ENCODE measurements at places on chromosomes 1 and 21. TPM values are rescaled to one million over a fixed set of nuclear protein-coding genes. Genes with fewer than 3 reads are reported as not detected.

Gene CLSTN1
- polyA plus RNA-seq = 17.4 TPM

Gene SDC3
- polyA plus RNA-seq = 0.04 TPM

Gene CCDC24
- polyA plus RNA-seq = 1.5 TPM

Gene SLC9A1
- 4.3 TPM for polyA plus RNA-seq

Gene OLIG2
- polyA plus RNA-seq = not detected

Gene RGS8
- polyA plus RNA-seq = not detected

Gene PMF1
- 117 TPM for polyA plus RNA-seq

Gene RBP7
- 1.1 TPM for polyA plus RNA-seq

Gene ERVH48-1
- not detected for polyA plus RNA-seq

Gene KMO
- 50.8 TPM for polyA plus RNA-seq

Gene AJAP1
- not detected for polyA plus RNA-seq

Gene KCNT2
- polyA plus RNA-seq = not detected

Gene OR2T5
- not detected for polyA plus RNA-seq

DNA sequence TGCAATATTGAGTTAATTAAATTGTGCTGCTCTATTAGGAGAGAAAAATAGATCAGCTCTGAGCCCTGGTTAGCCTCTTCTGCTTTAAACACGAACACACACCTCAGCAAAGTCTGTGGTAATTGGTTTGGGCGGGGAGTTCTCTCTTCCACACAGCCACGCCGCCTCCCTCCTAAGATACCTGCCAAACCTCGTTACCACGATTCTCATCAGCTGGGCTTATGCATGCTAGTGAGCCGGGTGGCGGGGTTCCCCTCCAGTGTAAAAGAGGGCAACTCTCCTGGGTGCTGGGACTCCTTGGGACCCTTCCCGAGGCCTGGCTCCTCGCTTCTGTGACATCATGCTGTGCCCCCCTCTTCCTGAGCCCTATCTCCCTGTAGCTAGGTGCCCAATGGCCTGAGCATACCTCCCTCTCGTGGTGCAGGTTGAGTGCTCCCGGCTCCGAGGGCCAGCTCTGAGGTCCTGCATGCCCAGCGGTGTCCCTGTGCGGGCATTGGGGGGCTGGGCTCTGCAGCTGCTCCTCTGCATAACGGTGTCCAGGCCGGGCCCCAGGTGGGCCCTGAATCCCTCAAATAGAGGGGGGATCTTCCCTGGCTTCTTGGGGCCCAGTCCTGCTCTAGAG lies 182.9 kb downstream of the PRDM16 start:
- no peak for DNase-seq

DNA sequence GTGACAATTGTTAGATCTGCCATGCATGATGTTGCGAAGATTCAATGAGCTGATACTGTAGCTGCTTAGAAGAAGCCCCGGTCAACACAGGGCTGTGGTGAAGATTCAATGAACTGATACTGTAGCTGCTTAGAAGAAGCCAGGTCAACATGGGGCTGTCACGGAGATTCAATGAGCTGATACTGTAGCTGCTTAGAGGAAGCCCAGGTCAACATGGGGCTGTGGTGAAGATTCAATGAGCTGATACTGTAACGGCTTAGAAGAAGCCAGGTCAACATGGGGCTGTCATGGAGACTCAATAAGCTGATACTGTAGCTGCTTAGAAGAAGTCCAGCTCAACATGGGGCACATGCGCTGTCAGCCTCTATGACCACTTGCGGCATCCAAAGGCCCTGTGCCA lies 18.8 kb upstream of the BACE2 start:
- no peak for DNase-seq

GRCh38 chr1:6358757-6359201 lies 34.8 kb downstream of the ACOT7 start:
- DNase-seq = no peak

DNA sequence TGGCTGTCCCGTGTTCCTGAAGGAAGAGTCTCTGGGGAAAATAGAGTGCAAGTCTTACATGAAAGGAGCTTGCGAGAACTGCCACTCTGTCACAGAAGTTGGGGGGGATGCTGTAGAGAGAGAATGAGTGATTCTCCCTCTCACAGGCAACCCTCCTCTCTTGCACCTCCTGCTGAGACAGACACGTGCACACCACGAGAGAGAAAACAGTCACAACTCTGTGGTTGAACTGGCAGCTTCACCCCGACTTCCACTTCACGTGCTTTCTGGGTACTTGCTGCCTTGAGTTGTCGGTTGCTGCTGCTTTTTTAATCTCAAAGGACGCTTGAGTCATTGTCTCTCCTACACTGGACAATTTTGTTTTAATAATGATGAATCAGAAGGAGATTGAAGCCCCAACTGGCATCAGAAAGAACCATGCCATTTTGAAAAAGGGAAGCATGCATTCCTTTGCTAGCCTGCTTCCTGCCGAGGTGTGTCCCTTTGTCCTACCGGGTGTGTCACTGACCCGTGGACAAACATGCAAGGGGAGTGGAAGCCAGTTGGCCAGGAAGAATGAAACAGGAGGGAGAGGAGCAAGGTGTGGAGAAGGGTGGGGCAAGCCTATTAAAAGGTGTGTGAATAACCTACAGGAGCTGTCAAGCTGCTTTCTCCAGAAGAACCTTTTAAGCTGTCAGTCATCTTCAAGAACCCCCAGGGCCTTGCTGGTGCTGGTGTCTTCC lies 164.2 kb downstream of the CACNA1E start:
- DNase-seq = no peak

GRCh38 chr1:39410915-39411436 lies 80.5 kb upstream of the BMP8A start:
- peak; percentile 46 for DNase-seq

DNA sequence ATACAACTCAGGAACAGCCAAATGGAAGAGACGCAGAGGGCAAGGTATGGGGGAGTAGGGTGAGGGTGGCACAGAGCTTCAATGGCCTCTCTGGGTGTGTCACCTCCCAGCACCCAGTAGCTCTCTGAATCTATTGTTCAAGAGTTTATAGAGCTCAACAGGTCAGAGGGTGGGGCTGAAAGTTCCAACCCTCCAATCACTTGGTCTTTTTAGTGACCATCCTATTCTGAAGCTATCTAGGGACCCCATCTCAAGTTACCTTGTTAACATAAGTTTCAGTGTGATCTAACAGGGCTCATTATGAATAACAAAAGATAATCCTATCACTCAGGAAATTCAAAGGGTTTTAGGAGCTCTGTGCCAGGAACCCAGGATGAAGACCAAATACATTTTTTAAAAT lies 31.2 kb upstream of the ZNF697 start:
- DNase-seq = no peak

- no peak for DNase-seq
Observed at GRCh38 chr21:26717146-26717739, 128.0 kb downstream of the ADAMTS1 start.

DNA sequence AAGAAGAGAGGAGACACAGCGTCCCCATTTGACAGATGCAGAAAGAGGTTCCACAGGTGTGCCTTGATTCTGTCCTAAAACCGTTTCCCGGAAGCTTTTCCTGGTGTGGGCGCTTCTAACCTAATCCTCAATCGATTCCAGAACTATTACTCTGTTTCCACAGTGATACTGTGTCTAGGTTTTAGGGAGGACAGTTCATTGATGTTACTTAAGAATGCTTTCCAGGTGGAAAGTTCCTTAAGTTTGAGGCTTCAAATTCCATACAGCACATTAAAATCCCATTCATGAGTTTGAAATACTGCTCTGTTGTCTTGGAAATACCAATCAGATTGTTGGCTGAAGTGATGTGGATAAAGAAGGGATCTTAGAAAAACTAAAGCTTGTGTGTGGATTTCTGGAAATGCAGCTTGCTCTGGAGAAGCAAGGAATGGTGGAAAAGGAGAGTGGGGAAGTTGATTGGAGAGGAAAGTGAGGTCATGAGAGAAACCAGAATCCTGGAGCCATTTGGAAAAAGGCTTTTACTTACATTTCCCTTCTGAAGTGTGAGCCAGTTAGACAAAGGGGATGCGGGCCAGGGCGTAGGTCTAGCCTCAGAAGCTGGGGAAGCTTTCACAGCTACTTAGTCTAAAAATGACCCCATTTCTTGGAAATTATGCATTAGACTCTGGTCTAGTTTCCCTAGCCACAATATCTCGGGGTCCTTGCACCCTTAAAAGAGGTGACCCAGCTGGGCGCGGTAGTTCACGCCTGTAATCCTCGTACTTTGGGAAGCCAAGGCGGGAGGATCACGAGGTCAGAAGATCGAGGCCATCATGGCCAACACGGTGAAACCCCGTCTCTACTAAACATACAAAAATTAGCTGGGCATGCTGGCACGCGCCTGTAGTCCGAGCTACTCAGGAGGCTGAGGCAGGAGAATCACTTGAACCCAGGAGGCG lies 6.7 kb downstream of the ELF3 start:
- DNase-seq = no peak

- no peak for DNase-seq
Observed at GRCh38 chr1:227789084-227790033, 26.1 kb upstream of the PRSS38 start.

GRCh38 chr1:156421062-156421938 lies 52.3 kb downstream of the RHBG start:
- DNase-seq = peak; percentile 51

- DNase-seq = no peak
Observed at GRCh38 chr1:26060832-26061574, 6.4 kb downstream of the TRIM63 start.

DNA sequence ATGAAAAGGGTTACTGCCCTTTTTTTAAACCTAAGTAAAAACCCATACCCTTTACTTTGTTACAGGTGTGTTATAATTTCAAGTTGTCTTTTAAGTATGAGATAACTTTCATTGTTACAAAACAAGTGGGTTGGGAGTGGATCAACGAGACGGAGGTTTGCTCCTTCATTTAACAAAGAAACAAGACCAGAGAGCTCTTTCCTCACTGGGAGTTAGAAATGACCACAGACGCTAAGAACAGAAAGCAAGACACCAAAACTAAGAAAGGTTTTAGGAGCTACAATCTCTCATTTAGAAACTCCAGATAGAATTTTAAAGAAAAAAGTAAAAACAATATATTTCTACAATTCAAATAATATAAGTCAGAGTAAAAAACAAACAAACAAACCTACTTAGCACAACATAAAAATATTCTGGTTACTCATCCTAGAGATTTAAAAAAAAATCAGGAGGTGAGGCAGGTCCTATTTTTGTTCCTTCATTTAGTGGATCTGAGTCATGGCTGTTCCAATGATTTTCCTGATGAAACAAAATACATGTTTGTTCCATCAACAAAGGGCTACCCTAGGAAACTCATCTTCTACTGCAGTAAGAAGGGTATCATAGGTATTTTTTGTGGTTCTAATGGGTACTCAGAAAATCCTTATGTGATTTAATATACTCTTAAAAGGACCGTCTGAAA lies 33.0 kb downstream of the APP start:
- DNase-seq = no peak

DNA sequence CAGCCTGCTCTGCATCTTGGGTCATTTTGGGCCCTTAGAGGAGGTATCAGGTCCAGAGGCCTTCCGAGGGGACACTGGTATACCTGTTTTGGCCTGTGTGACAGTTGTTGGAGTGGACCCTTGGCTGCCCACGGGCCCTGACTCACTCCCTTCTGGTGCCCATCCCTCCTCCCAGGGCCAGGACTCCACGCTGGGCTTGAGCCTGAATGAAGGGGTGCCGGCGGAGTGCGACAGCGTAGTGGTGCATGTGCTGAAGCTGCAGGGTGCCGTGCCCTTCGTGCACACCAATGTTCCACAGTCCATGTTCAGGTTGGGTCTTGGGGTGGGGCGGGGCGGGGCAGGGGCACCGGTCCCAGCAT lies 11.1 kb downstream of the FAAH start:
- DNase-seq = no peak

DNA sequence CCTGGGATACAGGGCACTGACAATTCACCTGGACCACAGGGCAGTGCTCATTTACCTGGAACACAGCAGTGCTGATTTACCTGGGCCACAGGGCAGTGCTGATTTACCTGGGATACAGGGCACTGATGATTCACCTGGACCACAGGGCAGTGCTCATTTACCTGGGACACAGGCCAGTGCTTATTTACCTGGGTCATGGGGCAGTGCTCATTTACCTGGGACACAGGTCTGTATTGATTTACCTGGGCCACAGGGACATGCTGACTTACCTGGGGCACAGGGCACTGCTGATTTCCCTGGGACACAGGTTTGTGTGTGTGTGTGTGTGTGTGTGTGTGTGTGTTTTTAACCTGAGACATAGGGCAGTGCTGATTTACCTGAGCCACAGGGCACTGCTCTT lies 261.7 kb downstream of the MATN1 start:
- DNase-seq = no peak

DNA sequence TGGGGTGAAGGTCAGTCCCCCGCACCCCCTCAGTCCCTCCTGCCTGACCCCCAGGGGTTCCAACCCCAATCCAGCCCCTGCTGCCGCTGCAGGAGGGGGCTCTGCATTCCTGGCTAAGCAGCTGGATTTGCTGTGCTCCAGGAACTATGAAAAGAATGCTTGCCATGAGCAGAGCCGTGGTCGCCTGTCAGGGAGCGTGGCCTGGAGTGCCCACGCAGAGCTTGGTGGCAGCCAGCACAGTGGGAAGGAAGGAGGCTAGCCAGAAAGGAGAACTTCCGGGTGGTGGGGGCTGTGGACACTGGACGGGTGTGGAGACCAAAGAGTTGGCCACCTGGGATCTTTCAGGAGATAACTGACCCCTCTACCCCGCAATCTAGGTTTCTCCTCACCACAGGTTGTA lies 5.6 kb downstream of the COL8A2 start:
- no peak for DNase-seq

- no peak for DNase-seq
Observed at GRCh38 chr1:192786576-192786975, 22.3 kb upstream of the RGS2 start.

DNA sequence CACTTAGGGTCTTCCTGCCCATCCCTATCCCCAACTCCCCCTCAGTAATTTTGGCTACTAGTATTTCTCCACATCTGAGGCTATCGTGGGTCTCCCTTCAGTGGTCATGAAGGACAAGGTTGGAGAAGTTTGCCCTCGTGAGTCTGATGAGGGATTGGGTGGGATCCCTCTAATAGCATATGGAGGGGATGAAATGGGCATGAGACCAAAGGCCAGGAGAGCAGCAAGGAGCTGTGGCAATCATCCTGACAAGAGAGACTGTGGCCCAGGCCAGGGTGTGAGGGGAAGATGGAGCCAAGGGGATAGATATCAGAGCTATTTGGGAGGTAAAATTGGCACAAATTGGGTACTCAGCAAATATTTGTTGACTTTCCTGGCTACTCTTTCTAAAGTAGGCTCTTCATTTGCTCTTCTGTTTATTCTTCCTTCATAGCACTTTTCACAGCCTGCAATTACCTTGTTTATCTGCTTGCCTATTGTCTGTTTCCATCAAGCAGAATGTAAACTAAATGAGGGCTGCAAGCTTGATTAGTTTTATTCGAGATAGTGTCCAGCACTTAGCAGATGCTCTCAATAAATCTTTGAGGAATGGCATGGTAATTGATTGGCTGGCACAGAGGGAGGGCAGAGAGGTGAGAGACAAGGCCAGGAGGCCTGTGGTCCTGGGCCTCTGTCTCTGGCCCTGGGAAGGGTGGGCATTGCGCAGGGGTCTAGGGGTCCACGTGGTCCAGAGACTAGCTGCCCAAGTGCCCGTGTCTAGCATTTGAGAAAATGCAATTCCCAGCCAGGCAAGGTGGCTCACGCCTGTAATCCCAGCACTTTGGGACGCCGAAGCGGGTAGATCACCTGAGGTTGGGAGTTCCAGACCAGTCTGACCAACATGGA lies 1.5 kb upstream of the PLK3 start:
- no peak for DNase-seq

GRCh38 chr1:213260311-213261075 lies 209.5 kb downstream of the RPS6KC1 start:
- DNase-seq = no peak
